GM12891 (cell line): ENCODE measurements at places on chromosomes 4 and X.

DNA sequence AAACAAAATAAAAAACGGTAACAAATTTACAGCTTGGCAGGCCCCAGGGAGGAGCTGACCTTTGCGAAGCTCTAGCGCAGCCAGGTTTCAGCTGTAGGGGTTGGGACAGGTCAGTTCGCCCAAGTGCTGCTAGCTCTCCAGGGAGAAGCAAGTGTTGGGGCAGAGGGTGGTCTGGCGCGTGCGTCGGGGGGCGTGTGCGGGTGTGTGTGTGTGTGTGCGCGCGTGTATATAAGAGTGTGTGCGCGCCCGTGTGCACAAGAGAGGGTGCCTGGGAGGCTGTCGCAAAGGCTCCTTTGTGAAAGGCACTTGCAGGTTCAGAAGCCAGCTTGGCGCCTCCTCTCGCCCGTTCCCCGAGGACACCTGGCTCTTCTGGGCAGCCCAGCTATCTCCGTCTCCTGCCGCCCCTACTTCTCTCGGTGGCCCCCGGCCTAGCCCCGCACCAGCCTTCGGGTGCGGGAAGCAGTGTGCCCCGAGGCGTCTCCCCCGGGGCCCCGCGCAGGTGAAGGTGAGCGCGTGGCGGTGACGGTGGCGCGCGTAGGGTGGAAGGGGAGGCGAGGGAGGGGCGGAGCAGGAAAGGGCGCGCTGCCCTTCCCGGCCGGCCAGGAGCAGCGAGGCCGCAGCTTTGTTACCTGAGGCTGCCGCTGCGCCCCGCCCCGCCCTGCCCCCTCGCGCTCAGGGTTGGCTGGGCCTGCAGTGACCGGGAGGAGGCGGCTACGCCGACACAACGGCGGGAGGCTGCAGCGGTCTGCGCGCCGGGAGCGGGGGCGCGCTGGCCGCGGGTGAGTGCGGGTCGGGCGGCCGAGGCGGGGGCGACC is at the start of gene FHDC1:
Gene FHDC1, plus strand, starts transcription at position 693 of the 815 bp plus-strand sequence. CDS start 6,735 bp downstream, outside the sequence.
- peak; percentile 44 for DNase-seq

- no peak for DNase-seq
Measured at GRCh38 chr4:33302321-33302720, 2582.2 kb downstream of the PCDH7 start.

DNA sequence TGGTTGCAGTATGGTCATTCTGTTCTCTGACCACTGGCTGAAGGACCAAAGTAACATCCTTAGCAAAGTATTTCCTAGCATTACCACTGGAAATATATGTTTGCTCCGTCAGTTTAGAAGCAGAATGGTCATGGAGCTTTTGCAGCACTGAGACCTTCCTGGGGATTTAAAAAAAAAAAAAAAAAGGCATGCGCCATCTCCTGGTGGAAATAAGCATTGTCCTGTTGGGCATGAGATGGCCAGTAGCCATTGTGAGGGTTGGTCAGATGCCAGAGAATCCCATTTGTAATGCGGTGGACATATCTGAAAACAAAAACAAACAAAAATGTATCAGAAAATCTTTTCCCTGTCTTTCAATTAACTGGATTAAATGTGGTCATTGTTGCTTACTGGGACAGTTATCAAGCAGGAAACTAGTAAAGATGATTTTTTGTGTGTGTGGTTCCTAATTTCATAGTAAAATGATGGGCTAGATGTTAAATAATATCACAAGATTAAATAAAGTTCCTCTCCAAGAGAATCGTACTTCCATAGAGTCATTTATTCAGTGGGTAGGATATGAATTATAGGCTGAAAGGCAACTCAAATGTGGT is 139.6 kb downstream of the SOWAHB start:
- DNase-seq, result no peak

GRCh38 chr4:110823251-110823650 is 200.4 kb upstream of the PITX2 start:
- no peak for DNase-seq

DNA sequence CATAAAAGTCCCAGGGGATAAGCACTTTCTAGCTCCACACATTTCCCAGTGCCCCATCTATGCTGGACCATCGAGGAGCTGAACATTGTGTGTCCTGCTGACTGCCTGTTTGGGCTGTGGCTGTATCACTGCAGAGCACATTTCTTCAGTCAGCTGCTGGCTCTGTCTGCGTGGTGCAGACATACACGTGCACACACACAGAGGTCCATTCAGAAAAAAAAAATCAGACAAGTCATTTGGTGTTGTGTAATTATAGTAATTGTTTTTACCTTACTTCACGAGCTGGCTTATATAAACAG is 1.1 kb upstream of the PDLIM3 start:
- no peak for DNase-seq

GRCh38 chrX:16845686-16846085 is 24.5 kb downstream of the RBBP7 start:
- no peak for DNase-seq

- no peak for DNase-seq
Measured at GRCh38 chrX:125532411-125533089, 212.9 kb downstream of the TEX13C start.

DNA sequence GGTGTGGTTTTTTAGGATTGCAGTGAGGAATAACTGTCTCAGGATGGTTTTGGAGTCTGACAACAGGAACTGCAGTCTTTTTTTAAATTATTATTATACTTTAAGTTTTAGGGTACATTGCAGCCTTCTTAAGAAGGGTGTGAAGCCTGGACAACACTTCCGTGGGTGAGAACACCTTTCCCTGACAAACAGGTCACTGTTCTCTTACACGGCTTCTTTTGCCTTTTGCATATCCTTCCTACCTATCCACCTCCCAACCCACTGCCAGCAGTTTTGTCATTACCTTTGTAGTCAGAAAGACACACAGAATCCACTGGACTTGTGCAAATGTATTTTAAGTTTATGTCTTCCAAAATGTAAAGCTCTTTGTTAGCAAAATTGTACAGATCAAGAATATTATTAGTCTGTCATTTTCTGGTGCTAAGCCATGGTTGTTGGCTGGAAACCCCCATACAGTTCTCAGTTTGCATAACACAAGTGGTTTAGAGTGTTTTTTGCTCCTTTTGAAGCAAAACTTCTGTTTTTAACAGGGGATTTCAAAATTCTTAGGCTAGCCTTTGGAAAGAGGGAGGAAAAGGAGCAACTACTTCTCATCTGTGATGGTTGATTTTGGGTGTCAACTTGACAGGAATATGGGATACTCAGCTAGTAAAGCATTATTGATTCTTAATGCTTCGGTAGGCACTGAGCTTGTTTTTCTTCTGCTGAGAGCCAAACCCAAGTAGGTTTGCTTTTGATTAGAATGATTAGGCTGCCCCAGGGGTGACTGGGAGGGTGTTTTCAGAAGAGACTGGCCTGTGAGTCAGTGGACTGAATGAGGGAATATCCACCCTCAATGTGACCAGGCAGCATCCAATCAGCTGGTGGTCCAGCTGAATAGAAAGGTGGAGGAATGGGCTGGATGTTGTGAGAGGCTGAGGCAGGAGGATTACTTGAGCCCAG is 29.4 kb upstream of the KLHL2 start:
- DNase-seq, result no peak

GRCh38 chr4:14018191-14018853 is 390.8 kb upstream of the BOD1L1 start:
- DNase-seq, result no peak

- DNase-seq, result no peak
Measured at GRCh38 chr4:103915224-103915869, 195.6 kb upstream of the TACR3 start.

- DNase-seq, result no peak
Measured at GRCh38 chrX:100750883-100751282, 19.0 kb upstream of the SYTL4 start.

- no peak for DNase-seq
Measured at GRCh38 chrX:48703642-48704481, 7.3 kb downstream of the SUV39H1 start.
